LoVo (cell line): ENCODE measurements at places on chromosomes 2 and 18.

GRCh38 chr18:37537868-37538525 lies 27.6 kb downstream of the CELF4 start:
- DNase-seq: peak; percentile 68

DNA sequence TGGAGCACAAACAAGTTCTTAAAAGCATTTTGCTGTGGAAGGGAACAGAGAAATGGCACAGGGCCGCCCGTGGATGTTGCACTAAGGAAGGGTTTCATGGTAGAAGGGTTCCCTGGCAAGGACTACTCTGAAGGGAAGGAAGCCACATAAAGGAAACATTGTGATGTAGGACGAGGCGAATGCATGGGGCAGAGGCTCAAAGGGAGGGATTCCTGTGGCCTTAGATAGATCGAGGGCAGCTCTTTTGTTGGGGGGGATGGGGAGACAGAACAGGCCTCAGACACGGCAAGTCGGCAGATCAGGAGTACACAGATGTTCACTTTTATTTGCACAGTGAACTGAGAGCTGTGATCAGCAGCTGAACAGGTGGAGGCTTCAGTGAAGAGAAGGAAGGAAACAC lies 205.4 kb downstream of the SNTG2 start:
- no peak for DNase-seq

GRCh38 chr18:22902093-22902492 lies 31.0 kb upstream of the RBBP8 start:
- DNase-seq: no peak

GRCh38 chr2:182359027-182359989 lies 67.5 kb downstream of the PDE1A start:
- no peak for DNase-seq

- no peak for DNase-seq
Measured at GRCh38 chr2:30628341-30628740, 178.9 kb downstream of the CAPN13 start.

DNA sequence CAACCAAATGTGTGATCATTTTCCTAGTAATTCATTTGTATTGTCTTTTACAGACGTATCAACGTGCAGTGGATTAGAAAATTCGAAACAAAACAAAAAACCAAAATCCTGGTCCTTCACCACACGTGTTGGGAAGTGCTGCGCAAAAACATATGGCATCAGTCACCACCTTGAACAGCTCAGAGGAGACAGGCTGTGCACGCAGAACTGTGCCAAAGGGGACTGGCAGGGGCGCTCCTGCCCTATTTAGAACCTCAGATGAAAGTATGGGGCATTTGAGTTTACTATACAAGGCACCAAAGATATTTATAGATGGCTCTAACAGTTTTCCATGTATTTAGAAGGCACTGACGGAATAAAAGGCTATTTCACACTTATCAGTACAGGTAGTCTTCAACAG lies 42.3 kb downstream of the NOL10 start:
- DNase-seq: no peak

DNA sequence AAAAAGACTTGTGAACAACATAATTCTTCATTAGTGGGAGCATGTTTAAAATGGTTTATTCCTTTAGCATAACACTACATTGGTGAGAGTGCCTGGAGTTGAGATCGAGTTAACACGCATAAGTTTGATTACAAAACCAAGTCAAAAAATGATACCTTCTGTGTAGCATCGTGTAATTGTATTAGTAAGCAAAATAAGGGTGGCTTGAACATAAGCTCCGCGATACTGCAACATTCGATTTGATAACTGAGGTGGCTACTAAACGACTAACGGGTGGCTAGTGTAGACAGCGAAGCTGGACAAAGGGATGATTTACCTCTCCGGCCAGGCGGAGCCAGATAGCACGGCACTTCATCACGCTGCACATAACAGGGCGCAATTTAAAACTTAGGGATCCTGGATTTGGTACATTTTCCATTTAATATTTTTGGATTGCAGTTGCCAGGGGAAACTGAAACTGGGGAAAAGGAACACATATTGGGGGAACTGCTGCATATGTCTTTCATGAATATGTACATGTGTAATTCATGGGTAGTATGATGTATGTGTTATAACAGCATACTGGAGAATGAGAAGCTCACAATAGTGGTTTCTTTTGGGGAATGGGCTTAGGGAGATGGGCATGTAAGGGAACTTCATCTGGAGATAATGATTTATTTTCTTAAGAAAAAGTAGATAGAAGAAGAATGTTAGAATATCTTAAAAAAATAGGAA lies 36.4 kb upstream of the TOGARAM2 start:
- DNase-seq: no peak

GRCh38 chr2:33291278-33292013 lies 185.0 kb upstream of the RASGRP3 start:
- peak; percentile 71 for DNase-seq

- DNase-seq: no peak
Measured at GRCh38 chr2:80128080-80128479, 176.5 kb downstream of the LRRTM1 start.

- DNase-seq: no peak
Measured at GRCh38 chr18:74063557-74063956, 84.1 kb downstream of the FBXO15 start.

GRCh38 chr2:218368150-218368528 lies 11.5 kb downstream of the CATIP start:
- no peak for DNase-seq

- DNase-seq: no peak
Measured at GRCh38 chr18:3079653-3080052, 66.7 kb upstream of the LPIN2 start.

DNA sequence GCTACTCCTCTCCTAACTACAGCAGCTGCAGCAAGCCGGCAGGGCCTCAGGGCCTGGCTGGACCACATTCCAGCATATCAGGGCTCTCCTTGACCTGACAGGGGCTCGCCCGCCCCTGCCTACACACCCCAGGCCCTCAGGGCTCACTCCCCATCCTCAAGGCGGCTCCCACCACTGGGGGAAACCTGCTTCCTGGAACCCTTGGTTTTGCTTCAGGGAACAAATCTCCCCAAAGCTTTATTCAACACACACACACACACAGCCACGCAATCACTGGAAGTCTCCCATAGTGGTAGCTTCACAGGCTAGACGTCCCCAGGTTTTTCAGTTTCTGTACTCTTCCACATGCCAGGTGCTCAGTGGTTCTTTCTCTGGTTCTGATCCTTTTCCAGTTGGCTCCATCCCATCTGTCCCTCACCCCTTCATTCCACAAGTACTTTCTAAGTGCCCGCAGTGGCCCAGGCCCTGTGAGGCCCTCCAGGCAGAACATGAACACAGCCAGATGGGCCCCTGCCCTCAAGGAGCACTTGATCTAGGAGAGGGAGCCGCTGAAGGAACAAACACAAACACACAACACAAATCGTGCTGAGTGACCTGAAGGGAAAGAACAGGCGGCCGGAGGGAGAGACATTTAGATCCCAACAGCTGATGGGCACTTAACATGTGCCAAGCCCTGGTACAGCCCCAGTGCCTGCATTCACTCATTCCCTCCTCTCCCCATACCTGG lies 51.1 kb downstream of the TNS1 start:
- no peak for DNase-seq

DNA sequence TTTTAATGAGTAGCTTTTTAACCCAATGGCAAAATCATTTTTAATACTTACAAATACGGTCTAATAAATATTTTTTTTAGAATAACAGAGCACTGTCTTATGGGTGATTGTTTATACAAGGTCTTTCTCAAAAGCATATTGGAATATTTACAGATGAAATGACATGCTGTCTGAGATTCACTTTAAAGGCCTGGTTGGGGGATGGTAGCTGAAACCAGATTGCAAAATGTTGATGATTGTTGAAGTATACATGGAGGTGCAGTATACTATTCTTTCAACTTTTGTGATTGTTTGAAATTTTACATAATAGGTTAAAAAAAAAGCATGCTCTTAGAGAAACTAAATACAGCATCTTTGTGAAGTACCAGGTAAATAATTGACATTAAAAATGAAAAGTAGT lies 111.2 kb downstream of the FMNL2 start:
- DNase-seq: no peak

- no peak for DNase-seq
Measured at GRCh38 chr18:79863161-79864005, 65.6 kb downstream of the KCNG2 start.

GRCh38 chr2:45739796-45740485 lies 88.5 kb downstream of the PRKCE start:
- no peak for DNase-seq

DNA sequence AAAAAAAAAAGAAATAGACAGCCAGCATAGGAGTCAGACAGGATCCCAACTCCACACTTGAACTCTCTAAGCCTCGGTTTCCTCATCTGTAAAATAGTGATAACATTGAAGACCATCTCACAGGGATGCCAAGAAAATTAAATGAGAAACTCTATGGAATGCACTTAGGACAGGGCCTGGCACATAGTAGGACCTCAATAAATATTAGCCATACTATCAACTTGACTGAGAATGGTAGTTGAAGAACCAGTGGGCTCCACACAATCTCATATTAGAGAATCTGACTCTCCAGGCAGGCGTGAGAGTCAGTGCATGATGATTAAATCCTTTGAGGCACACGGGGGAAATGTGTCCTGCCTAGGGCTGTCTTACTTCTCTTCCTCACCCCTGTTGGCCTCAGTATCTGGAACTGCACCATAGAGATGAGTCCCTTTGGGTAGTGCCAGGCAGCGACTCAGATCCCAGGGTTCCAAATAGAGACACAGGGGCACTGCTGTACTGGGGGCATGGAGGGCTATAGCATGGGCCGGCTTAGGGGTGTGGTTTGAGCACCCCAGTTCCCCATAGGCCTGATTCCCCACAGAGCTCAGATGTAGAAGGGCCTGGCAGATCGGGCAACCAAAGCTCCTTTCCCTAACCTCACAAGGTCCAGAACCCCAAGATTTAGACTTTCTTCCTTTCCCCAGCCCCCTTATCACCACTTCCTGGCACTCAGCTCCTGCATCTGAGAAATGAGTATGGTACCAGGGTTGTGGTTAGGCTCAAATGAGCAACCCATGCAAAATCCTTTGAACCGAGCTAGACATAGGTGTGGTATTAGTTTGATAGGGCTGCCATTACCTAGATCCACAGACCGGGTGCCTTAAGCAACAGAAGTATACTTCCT lies 51.3 kb upstream of the CAB39 start:
- DNase-seq: no peak

DNA sequence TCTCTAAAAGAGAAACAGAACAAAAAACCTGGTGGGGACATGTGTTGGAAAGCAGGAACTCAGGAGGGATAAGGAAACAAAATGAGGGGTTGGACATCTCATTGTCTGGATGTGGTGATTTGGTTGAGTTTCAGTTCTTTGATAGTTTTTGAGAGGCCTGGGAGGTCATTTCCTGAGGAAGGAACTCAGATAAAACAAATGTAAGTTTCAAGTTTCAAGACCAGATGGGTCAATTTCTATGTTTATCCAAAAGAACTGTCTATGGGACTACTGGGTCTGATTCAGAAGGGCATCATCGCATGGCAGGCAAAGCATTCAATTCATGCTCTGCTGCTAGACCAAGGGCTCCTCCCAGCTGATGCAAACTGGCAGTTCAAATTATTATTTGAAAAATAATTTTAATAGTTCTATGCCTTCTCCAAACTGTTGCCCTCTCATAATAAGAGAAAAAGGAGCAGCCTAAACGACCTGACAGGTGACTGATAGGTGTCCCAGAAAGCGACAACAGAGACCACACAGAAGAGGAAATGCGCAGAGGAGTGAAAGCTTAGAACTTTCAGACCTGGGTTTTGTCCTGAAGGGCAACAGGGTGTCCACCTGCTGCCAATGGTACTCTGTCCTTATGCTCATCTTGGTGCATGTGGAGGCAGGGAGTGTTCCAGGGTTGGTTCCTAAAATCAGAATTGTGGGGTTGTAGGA lies 39.3 kb upstream of the SH3RF3 start:
- DNase-seq: no peak

DNA sequence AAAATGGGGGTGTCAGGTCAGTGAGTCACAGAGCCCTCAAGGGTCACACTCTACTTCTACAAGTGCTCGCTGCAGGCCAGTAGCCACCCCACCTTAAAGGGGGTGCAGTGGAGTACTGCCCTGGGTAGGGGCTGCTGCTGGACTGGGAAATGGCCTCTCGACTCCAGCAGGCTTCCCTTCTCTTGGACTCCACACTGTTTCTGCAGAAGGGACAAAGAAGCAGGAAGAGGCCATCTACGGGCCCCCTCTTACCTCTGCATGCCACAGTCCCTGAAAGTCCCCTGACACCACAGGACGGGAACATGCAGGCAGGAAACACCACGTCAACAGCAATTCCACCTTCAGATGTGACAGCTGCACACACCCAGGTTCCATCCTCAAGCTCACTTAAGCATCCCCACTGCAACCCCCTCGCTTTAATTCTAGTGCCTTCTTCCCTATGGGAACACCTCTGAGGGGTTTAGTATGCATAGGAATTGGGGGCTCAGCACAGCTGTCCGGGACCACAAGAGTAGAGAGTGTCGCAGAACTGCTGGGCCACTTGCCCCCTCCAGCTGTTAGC lies 22.3 kb downstream of the SNED1 start:
- DNase-seq: no peak

- DNase-seq: no peak
Measured at GRCh38 chr2:141137122-141137693, 993.6 kb downstream of the LRP1B start.

GRCh38 chr18:50301074-50301473 lies 13.6 kb upstream of the CXXC1 start:
- DNase-seq: no peak

- DNase-seq: no peak
Measured at GRCh38 chr2:133360190-133360589, 208.1 kb downstream of the NCKAP5 start.

GRCh38 chr2:56088411-56088810 lies 95.4 kb upstream of the CCDC85A start:
- DNase-seq: no peak

DNA sequence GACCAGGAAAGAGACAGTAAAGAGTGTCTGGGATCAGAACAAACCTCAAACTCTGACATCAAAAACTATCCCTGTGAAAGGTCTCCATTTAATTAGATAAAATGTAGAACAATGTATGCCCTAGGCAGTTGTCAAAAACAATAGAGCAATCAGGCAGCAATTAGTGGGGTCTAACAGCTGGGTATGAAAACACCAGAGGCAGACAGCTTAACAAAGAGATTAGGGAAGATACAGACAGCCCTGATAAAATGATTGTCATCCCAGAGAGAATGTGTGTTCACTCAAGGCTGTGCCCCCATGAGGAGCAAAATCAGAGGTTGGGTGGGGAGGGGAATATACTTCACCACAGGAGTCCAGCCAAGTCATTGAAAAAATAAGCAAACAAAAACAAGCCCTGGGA lies 50.0 kb downstream of the INPP4A start:
- DNase-seq: no peak

- DNase-seq: no peak
Measured at GRCh38 chr2:5409898-5410381, 282.2 kb upstream of the SOX11 start.

- DNase-seq: no peak
Measured at GRCh38 chr18:38241216-38241615, 675.6 kb upstream of the CELF4 start.
